CD4-positive, alpha-beta T cell (primary cell): ENCODE measurements at places on chromosomes 4 and X.
A peak's percentile ranks its signal among the peaks of the same experiment; 100 is the strongest.

DNA sequence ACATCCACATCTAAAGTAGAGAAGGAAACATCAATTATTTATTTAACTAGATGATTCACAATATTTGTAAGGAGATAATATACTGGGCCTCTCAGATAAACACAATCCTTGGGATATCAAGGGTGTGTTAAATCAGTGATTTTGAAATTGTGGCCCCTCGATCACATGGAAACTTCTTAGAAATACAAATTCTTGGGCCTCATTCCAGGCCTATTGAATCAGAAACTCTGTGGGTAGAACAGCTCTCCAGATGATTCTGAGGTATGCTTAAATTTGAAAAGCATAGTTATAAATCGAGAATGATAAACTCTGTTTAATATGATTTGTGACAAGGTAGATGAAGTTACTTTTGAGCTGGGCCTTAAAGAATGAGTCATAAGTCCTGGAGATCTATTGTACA lies 64.3 kb upstream of the GPR174 start:
- no peak for DNase-seq

GRCh38 chr4:102715057-102715456 lies 45.7 kb downstream of the MANBA start:
- no peak for DNase-seq

- DNase-seq, result no peak
These were observed 48.6 kb downstream of the ACOX3 start for GRCh38 chr4:8391972-8392371.

DNA sequence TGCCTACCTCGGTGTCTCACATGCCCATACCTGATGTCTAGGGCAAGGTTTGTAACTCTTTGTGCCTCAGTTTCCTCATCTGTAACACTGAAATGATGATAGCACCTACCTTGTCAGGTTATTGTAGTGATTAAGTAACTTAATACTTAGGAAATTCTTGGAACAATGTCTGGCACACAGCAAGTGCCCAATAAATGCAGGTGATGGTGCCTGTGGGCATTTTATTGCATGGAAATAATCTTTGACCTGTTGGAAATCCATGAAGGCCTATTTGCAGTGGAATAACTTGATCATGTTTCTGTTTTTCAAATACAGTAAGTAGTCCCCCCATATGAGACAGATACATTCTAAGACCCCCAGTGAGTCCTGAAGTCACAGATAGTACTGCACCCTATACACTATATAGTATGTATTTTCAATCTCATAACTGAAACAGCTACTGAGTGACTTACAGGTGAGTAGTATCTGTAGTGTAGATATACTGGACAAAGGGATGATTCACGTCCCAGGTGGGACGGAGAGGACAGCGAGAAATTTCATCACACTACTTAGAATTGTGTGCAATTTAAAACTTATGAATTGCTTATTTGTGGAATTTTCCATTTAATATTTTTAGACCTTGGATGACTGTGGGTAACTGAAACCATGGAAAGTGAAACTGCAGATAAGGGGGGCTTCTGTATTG lies 42.1 kb downstream of the AFF1 start:
- no peak for DNase-seq

DNA sequence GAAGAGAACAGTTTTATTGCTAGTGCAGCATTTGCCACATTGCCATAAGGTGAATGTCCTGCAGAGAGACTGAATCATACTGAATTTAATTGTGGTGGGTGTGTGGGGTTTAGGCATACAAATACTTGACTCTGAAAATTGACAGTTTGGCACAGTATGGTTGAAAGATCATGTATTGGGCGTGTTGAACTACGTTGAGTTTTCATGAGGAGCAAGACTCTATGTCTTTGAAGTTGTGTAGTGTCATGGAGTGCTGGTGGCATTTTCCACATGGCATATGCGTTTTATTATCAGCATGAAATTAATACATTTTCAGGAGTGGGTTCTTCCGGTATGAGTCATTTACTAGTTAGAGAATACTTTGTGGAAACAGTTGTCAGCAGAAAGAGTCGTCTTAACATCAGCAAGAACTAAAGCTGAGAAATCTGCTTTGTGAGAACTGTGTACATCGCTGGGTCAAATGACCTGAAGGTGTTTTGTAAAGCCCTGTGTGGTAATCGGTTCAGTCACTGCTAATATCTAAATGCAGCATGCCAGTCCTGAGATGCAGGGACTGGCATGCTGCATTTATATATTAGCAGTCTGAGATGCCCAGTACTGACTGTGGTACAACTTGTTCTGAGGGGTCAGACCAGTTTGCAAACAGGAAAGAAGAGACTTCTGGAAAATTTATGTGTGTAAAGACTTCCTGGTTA lies 50.3 kb downstream of the ARHGAP10 start:
- DNase-seq, result no peak

DNA sequence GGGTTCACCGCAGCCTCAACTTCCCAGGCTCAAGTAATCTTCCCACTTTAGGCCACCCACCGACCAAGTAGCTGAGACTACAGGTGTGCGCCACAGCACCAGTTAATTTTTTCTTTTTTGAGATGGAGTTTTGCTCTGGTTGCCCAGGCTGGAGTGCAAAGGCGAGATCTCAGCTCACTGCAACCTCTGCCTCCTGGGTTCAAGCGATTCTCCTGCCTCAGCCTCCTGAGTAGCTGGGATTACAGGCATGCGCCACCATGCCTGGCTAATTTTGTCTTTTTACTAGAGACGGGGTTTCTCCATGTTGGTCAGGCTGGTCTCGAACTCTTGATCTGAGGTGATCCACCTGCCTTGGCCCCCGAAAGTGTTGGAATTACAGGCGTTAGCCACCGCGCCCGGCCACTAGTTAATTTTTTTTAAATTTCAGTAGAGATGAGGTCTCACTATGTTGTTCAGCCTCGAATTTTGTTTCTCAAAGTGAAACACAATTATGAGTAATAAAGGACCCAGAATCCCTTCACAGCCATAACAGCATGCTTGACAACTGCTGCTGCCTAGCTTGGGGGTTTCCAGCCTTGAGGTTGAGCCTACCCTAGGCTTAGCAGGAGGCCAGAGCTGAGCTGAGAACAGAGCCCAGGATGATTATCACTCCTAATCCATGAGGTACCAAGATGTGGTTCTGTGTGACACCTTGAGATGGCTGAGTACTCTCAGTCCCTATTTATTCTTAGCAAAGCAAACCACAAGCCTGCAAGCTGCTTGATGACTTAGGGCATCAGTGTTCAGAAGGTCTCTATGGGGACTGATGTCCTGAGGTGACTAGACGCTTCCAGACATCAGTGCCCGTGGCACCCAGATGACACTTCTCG lies 41.6 kb upstream of the NKRF start:
- peak; percentile 18 for DNase-seq

GRCh38 chrX:2374086-2374485 lies 126.7 kb downstream of the DHRSX start:
- no peak for DNase-seq

- no peak for DNase-seq
These were observed 414.8 kb downstream of the OPHN1 start for GRCh38 chrX:68018248-68019203.

DNA sequence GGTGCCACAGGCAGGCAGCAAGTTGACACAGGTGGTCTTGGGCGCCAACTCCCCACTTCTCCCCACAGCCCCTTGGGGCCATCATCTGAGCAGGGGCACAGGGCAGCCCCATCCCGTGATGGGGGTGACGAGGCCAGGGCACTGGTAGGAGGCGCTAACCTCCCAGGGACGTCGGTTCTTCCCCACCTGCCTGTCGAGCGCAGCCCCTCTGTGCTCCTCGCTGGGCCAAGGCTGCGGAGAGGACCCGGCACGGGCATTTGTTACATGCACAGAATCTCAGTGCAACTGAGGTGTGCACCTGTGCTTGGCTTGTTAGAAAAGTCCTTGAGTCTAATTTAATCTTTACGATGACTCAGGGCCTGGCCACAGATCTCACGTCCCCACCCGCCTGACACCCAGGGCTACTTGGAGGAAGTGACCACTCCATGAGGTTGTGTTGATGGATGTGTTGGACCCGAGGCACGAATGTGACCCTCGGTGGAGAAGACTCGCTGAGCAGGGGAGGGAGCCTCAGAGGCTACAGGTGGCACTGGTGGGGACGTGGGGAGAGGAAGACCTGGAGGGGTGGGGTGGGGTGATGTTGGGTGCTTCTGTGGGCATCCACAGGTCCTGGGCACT lies 3.1 kb upstream of the SH3TC1 start:
- DNase-seq, result no peak

DNA sequence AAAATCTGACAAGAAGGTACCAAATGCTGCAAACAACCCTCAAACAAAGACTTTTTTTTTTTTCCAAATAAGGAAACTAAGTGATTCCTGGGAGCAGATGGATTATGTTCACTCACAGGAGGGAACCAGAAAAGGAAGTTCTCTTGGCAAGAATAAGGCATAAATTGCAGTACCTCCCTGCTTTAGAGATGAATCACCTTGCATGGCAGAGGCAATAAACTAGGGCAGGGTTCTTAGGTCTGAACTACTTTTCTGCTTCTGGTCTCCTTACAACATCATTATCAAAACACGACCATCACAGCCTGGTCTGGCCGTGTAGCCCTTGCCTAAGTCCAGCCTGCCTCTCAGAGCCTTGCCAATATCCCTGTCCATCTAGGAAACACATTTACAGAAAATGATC lies 6.3 kb downstream of the TMEM31 start:
- DNase-seq, result no peak

DNA sequence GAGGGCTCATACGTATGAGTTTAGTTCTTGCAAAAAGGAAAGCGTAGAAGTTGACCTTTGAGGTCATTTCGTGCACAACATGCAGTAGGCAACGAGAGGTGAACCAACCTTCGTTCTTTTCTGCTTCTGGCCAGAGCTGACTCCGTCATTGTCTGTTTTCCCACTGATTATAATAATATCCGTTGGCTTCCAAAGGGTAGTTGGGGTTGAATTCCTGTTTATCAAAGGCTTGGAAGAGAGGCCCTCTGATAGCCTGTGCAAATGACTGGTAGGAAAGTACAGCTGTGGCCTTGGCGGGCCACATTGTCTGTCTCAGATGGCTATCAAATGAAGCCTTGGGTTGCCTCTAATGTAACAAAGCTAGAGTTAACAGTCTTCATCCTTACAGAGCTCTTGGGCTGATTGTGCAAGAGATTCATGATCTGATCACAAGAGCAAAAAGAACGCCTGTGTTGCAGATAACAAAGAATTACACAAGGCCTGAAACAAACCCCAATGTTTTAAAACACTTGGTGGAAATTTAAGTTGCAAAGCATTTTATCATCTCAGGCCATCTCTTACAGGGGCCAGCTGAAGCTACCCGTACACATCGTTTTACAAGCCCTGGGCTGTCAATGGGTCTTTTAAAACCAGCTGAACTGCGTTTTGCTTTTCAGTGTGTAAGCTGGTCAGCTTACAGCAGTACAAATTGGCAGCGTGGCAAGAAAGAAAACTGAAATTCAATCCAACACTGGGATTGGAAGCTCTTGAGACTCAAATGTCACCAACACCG lies 46.1 kb upstream of the FAM9C start:
- DNase-seq, result no peak

DNA sequence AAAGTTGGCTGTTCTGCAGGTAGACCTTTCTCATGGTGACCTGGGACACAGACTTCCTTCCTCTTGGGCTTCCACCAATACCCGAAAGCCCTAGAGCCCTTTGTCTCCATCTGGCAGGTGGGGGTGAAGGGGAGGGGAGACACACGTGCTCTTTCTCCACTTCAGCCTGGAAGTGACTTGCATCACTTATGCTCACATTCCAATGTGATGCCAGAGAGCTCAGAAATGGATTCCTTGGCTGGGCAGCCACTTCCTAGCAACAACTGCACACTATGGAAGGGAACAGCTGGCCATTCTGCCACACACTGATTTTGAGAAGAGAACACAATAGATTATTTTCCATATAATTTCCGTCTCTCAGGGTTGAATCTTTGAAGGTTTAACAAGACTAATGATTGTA lies 36.3 kb downstream of the C4orf51 start:
- DNase-seq, result no peak
